Stimulated activated CD4-positive, alpha-beta T cell treated with anti-CD3 and anti-CD28 coated beads, Interleukin-15, amount 100 ng/mL, for 1 hour (primary cell): ENCODE measurements at places on chromosomes 1 and 21.

- DNase-seq, result no peak
These were observed 104.4 kb downstream of the EPHB2 start for GRCh38 chr1:22815043-22815365.

- DNase-seq, result no peak
These were observed 88.1 kb upstream of the RUNX3 start for GRCh38 chr1:25018110-25018735.

DNA sequence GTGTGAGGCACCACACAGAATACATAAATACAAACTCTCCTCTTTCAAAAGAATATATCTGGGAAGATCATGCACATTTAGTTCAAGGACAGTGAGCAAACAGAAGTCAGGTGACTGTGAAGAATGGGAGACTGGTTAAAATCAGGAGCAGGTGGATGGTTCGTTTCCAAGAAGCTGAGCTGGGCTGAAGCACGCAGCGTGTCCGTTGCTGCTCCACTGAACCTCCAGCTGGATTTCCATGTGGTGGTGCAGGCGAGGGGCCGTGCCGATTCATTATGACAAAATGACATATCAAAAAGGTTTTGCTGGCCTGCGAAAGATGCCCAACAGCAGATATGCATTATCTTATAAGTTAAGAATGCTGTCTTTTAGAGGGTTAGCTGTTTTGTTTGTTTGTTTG, 66.0 kb downstream of the OLIG1 start:
- no peak for DNase-seq

- DNase-seq, result no peak
These were observed 925 bp downstream of the PDE9A start for GRCh38 chr21:42654179-42654912.

DNA sequence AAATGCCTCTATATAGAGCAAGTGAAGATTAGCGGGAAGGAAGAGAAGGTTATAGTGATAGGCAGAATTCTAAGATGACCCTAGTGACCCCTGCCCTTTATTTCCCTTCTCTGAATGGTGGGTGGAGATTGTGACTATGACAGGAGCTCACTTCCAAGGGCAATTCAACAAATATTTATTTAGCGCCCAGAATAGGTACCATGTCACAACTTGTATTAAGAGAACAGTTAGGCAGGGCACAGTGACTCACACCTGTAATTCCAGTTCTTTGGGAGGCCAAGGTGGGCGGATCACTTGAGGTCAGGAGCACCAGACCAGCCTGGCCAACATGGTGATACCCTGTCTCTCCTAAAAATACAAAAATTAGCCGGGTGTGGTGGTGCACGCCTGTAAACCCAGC, 236.0 kb upstream of the POGK start:
- no peak for DNase-seq
